Naive thymus-derived CD4-positive, alpha-beta T cell (primary cell): ENCODE measurements at places on chromosomes 16 and 17. TPM values are rescaled to one million over a fixed set of nuclear protein-coding genes. Genes with fewer than 3 reads are reported as not detected.

DNA sequence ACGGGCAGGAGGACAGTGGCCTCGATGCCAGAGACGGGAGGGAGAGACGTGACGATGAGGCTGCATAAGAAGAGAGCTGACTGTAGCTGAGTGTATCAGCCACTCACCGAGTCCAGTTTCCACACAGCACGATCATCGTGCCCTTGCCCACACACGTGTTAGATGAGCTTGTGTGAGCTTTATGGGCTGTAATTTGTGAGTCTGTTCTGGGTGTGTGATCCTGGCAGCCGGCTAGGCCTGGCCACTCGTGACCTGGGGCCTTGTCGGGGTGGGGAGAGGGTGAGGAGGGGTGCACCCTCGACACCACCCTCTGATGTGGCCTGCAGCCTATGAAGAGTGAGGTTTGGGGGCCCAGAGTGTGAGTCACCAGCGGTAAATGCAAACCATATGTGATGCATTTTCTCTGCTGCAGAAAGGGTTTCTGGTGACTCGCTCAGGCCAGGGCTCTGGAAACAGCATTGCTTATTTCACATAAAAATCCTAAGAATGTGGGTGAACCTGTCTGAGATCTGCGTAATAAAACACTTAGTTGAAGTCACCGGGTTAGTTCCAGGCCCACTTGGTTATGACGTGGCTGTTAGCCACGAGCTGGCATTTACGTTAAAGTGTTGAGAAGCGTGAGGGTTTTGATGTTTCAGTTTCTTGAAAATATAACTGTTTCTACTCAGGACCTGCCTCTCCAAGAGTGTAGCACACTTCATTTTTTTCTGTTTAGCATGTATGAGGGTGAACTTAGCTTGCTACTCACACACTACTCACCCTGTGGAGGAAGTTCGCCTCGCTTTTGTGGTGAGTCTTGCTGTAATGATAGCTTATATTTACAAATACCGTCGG, 4.2 kb downstream of the METRNL start:
- no peak overlapping the region for H3K4me3 ChIP-seq
- H3K27ac ChIP-seq, result no peak overlapping the region
- H3K36me3 ChIP-seq, result no peaks in the 10 kb centered on the region

DNA sequence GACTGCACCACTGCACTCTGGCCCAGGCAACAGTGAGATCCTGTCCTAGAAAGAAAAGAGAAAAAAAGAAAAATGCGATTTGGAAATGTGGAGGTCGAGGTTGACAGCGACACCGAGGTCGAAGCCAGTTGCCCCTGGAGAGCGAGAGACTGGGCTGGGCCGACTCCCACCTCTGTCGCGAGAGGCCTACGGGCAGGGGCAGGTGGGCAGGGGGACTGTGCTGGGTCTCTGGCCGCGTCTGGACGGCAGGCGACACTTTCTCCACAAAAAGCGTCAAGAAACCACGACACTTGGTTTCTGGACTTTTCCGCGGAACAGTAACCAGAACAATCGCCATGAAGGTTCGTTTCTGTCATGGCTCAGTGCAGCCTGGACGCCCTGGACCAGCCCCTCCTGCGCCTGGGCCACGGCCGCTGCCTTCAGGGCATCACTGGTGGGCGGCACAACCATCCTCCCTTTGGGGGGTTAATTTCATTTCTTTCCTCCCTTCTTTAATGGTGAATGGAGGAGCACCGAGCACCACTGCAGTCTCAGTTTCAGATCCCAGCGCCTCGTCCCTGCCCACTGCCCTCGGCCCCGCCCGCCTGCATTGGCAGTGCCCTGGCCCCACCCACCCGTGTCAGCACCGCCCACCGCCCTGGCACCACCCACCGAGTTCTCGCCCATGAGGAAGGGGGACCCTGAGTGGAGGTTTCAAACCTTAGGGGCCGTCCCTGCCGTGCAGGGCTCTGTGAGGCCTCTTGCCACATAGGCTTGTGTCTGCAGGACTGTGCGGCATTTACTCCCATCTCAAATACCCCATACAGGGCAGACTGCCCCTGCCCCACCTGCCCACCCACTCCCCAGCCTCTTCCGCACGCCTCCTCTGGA, 18.5 kb upstream of the CDH15 start:
- DNase-seq, result no peak
- peaks cover 8% of the 10 kb centered on the region for H3K36me3 ChIP-seq
- H3K4me3 ChIP-seq, result no peak overlapping the region
- no peaks in the 10 kb centered on the region for H3K4me1 ChIP-seq
- no peak overlapping the region for H3K27ac ChIP-seq
- no peaks in the 10 kb centered on the region for H3K27me3 ChIP-seq

DNA sequence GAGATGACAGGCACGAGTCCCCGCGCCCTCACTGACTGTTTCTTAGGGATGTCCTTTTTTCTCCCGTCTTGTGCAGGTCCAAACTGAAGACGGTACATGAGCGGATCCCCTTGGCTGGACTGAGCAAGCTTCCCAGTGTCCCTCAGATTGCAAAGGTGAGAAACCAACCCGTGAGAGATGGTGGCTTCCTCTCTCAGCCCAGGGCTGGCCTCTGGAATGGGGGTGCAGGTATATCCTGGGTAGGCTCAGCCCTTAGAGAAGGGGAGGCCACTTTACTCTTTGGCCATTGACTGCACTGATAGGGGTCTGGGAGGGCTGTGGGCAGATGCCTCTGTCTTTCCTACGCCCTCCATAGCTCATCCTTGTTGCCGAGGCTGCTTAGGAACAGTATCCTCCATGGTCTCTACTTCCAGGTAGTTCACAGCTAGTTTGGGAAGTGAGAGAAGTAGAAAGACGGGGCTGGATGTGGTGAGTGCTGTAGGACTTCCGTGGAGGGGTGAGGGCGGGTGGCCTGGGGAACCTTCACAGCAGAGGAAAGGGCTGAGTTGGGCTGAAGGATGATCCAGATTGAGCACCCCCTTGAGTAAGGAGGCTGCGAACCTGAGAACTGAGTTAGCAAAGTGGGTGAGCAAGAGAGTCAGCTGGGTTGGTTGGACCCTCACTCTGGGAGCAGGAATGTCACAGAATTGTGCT, 83.0 kb downstream of the OR1D5 start:
- H3K4me3 ChIP-seq, result no peak overlapping the region
- H3K27ac ChIP-seq, result no peak overlapping the region
- H3K36me3 ChIP-seq, result no peaks in the 10 kb centered on the region
- no peaks in the 10 kb centered on the region for H3K4me1 ChIP-seq
- DNase-seq, result no peak
- H3K27me3 ChIP-seq, result no peaks in the 10 kb centered on the region

Gene ZKSCAN2
- 5.3 TPM for total RNA-seq

Gene SEPTIN1
- total RNA-seq, result 183 TPM
